ENCODE measurements at places on chromosomes 12 and 14.
A peak's percentile ranks its signal among the peaks of the same experiment; 100 is the strongest.

- no peak for DNase-seq
These were observed 8.0 kb upstream of the PGAM5 start for GRCh38 chr12:132702640-132703039.

- no peak for DNase-seq
These were observed 3.5 kb upstream of the ACTN1 start for GRCh38 chr14:68982581-68982980.

DNA sequence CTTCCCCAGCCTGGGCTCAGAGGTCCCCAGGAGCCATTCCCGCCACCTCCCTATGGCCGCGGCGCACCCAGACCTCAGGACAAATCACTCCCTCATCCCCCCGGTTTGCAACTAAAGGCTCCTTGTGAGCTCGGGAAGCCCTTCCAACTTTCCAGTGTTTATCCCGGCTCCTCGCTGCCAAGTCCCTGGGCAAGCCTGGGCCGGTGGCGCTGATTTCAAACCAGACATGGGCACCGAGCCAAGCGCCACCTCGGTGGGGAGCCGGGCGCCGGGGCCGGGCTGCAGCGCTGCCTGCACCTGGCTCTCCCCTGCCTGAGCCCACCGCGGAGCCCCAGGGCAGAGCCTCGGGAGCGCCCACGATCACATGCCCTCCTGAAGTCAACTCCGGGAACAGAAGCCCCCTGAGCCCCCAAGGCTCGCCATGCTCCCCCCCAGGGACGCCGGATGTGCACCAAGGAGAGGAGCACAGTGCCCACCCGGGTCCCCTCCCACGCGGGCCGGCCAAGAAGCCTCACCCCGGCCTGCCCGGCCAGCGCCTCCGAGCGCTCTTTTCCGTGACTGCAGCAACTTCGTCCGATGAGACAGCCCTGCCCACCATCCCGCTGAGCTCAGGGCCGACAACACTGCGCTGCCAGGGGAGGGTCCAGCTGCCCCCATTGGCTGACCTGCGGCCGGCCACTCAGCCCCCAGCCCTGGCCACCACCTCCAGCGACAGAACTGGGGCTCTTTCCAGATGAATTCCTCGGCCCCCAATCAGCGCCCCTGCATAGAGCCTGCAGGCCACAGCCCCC is 50.0 kb downstream of the NCOR2 start:
- peak; percentile 82 for DNase-seq

- no peak for DNase-seq
These were observed 437.0 kb downstream of the FSCB start for GRCh38 chr14:44070046-44070445.

Data from NCI-H1092 (cell line).